ENCODE measurements at places on chromosomes 12 and 14.

- no peak for DNase-seq
Observed at GRCh38 chr12:47800582-47800981, 19.1 kb downstream of the HDAC7 start.

GRCh38 chr12:118189741-118190191 is 53.8 kb downstream of the PEBP1 start:
- DNase-seq, result no peak

GRCh38 chr12:10501030-10501429 is 4.7 kb upstream of the EIF2S3B start:
- no peak for DNase-seq

DNA sequence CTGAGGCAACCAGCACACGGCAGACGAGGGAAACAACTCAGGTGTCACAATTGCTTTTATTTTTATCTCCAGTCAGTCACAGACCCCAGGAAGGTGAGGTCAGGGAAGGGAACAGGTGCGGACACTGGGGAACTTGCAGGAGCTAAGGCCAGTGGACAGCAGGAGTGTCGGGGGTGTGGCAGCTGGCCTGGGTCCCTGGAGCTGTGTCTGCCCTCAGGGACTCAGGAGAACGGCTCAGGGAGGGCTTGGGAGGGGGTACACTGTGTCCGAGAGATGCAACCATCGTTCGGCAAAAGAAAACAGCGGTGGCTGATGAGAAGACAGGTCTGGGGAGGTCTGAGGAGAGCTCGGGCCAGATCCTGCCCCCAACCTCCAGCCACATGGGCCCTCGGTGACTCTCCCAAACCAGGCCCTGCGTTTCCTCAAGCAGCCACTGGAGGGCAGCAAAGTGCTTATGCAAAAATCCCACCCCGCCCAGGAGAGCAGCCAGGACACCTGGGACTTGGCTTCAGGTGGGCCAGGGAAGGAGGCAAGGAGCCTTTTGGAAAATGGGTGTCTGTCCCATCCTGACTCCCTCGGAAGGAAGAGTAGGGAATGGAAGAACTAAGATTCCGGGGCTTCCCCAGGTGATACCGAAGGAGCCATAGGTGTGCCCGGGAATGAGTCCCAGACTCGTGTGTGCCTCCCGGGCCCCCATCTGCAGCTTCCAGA is 24.1 kb upstream of the BCDIN3D start:
- no peak for DNase-seq

GRCh38 chr12:69008520-69008919 is 75.5 kb upstream of the CPM start:
- no peak for DNase-seq

DNA sequence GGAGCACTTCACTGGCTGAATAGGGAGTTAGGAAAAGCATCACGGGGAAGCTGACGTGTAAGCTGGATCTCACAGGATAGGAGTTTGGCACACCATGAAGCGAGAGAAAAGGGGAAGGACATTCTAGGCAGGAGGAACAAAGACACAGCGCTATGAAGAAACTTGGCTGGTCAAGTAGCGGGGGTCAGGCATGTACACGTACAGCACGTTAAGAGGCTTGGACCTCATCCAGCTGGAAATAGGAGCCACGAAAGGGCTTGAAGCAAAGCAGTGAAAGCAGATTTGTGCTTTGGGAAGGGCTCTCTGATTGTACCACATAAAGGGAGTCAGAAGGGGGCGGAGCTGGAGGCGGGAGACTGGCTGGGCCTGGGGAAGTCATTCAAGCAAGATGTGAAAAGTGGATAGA is 19.6 kb upstream of the GALNT8 start:
- no peak for DNase-seq

GRCh38 chr12:57611827-57612710 is 834 bp downstream of the ARHGEF25 start:
- DNase-seq, result no peak

GRCh38 chr12:132174839-132175490 is 30.7 kb downstream of the NOC4L start:
- no peak for DNase-seq

All from AG09319 (cell line).